Umbilical cord (tissue), 2 donors: ENCODE measurements at places on chromosomes 4 and X. TPM values are rescaled to one million over a fixed set of nuclear protein-coding genes. Genes with fewer than 3 reads are reported as not detected.

Gene CTAG1A
- total RNA-seq: not detected

Gene SLITRK4
- 33.7 TPM for total RNA-seq

Gene CT45A10
- total RNA-seq: not detected

Gene NPY2R
- total RNA-seq: 1.4 TPM

Gene SLC7A11
- 8.7 TPM for total RNA-seq

Gene PRPS2
- total RNA-seq: 14.0 TPM

Gene RASGEF1B
- total RNA-seq: 17.1 TPM

Gene RAB33B
- total RNA-seq: 59.9 TPM

Gene HSFX1
- 3.9 TPM for total RNA-seq

Gene HSD17B11
- 59.0 TPM for total RNA-seq

Gene UGT2B11
- 2.2 TPM for total RNA-seq

Gene SEPTIN11
- 438 TPM for total RNA-seq

Gene LRRC66
- total RNA-seq: 2.2 TPM

Gene MAGEA2B
- total RNA-seq: not detected

Gene MAGEA11
- not detected for total RNA-seq

Gene GRIA2
- total RNA-seq: 4.1 TPM

Gene ABCG2
- 9.1 TPM for total RNA-seq

Gene AKAP14
- not detected for total RNA-seq

Gene CSN3
- total RNA-seq: not detected

Gene TRPC3
- total RNA-seq: 8.7 TPM

Gene COL4A6
- 29.1 TPM for total RNA-seq

Gene USP51
- total RNA-seq: 0.96 TPM

Gene PABPC5
- total RNA-seq: 7.5 TPM

Gene TMSB15C
- total RNA-seq: 5.3 TPM

Gene IQSEC2
- 3.1 TPM for total RNA-seq

Gene HS3ST1
- total RNA-seq: 2.4 TPM

Gene CXCL3
- total RNA-seq: 7.0 TPM

Gene TRMT10A
- 44.8 TPM for total RNA-seq

Gene SPRY1
- 28.2 TPM for total RNA-seq

Gene SSX1
- not detected for total RNA-seq

Gene DIPK2B
- 0.24 TPM for total RNA-seq

Gene TEX11
- total RNA-seq: not detected

Gene WDR13
- total RNA-seq: 64.0 TPM

Gene PNCK
- 24.1 TPM for total RNA-seq

Gene TBX22
- total RNA-seq: 2.4 TPM

Gene FATE1
- total RNA-seq: not detected

Gene DGKK
- under 0.01 TPM for total RNA-seq

Gene TKTL2
- 1.7 TPM for total RNA-seq

Gene DAPP1
- 9.1 TPM for total RNA-seq

Gene AMOT
- 12.5 TPM for total RNA-seq

Gene DEFB131A
- not detected for total RNA-seq

Gene ASB12
- total RNA-seq: 1.9 TPM

Gene HTN3
- total RNA-seq: 4.8 TPM
